ENCODE measurements at places on chromosomes 11 and 22. TPM values are rescaled to one million over a fixed set of nuclear protein-coding genes. Genes with fewer than 3 reads are reported as not detected.
A peak's percentile ranks its signal among the peaks of the same experiment; 100 is the strongest.

DNA sequence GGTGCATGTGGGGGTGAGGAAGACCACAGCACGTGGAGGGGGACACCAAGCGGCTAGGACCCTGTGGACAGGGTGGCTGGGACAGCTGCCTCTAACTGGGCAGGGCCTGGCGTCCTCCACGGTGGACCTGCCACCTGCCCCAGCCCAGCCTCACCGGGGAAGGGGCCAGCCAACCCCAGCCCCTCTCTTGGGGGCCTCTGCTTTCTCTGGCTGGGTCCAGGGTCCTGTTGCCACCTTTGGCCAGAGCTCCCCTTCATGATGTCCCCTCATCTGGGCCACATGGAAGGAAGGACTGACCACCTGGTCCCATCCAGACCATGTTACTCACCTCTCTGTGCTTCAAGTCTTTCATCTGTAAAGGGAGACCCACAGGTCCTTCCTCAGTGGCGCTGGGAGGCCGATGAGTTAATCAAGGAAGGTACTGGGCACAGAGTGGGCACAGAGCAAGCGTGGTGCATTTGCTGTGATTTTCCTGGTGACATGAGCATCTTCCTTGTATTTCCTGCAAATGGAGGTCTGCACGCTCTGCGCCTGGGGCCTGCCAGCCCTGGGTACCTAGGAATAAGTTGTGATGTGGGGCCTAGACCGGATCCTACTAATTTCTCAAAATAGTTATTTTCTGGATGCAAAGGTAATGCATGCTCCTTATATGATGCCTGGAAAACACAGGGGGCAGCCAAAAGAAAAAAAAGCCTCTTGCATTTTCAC lies 538.4 kb downstream of the TBC1D22A start:
- H3K27me3 ChIP-seq = peaks cover 3% of the 10 kb centered on the region
- DNase-seq = no peak
- H3K36me3 ChIP-seq = no peaks in the 10 kb centered on the region

DNA sequence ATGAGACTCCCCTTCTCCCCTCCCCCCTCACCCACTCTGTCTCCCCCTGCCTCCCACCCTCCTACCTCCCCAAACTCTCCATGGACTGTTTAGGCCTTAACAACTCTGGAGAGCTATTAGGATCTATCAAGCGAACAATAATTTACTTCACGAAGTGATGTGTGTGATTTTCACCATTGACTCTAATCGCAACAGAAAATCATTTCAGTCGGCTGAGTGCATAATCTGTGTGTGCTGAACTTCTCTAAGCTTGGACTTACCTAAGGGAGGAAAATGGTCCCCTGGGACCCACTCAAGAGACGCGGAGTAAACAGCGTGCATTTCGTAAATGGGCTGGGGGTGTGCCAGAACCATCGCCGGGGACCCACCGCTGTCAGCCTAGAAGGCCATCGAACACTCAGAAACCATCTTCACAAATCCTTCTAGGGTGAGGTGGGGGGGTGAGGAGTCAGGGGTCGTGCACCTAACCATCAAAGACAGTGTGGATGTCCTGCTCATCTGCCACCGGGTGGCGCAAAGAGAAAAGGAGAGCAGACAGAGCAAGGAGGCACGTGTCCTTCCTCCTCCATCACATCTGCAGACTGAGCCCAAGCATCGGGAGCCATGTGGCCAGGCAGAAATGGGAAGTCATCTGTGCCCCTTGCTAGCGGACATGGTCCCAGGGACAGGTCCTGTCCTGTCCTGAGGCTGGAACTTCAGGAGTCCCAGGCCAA lies 62.1 kb upstream of the NUP50 start:
- peak; percentile 80 for DNase-seq
- H3K4me3 ChIP-seq = no peak overlapping the region
- H3K36me3 ChIP-seq = no peaks in the 10 kb centered on the region
- peaks cover 6% of the 10 kb centered on the region for H3K4me1 ChIP-seq
- no peak overlapping the region for H3K27ac ChIP-seq

DNA sequence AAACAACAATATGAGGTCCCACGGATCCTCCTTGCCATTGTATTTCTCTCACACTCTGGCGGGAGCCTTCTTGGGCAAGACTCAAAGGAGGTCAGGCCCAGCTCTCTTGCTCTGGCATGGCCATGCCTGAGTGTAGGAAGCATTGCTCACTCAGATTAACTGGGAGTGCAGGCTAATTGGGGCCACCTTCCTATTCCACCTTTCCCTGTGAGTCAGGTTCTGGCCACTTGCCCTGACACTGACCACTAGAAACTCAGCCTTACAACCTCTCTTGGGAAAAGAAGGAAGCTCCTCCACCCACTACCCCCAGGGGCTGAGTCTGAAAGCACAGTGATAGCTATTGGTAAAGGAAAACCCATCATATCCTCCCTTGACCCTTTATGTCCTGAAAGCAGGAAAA lies 121.8 kb upstream of the NTM start:
- no peak for DNase-seq
- H3K4me3 ChIP-seq = no peak overlapping the region
- peaks cover 13% of the 10 kb centered on the region for H3K27me3 ChIP-seq
- no peaks in the 10 kb centered on the region for H3K36me3 ChIP-seq

DNA sequence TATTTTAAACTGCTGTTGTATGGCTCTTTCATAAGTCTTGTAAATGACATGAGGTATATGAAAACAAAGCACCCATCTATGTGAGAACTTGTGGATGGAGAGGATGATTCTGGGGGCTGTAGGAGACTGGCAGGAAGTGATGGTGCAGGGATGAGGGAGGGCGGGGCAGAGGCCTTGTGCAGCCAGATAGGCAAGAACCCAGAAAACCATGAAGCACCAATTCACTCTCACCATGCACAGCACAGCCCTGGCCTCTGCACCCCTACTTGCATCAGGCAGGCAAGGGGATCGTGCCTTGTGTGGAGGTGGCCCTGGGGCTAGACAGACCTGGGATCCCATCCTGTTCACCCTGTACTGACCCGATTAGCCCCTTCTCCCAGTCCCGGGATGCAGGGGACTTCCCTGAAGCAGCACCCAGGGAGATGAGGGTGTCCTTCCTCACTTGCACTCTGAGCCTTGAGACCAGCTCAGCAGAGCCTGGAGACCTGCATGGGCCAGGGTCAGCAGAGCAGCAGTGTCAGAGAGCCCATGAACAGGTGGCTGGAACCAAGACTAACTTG lies 85.5 kb downstream of the MORC2 start:
- H3K27ac ChIP-seq = no peak overlapping the region
- H3K36me3 ChIP-seq = no peaks in the 10 kb centered on the region
- peaks cover 13% of the 10 kb centered on the region for H3K4me1 ChIP-seq
- no peak overlapping the region for H3K4me3 ChIP-seq
- no peak for DNase-seq

DNA sequence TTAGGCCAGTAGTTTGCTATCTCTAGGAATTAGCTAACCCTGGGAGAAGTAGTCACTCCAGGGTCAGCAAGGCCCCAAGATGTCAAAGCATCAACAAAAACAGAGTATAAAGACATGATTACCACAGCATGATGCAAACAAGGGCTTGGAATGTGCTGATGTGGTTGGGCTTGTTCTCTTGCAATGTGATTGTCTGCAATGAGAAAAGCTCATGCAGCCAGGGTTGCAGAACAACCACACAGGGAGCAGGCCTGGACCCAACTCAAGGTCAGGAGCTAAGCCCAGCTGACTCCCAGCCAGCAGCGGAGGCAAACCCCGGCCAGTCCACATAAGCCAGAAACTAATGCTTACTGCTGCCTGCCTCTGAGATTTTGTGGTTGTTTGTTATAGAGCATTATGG lies 132.4 kb upstream of the ZC3H12C start:
- no peaks in the 10 kb centered on the region for H3K27me3 ChIP-seq
- H3K27ac ChIP-seq = no peak overlapping the region
- H3K36me3 ChIP-seq = no peaks in the 10 kb centered on the region
- no peak for DNase-seq
- no peak overlapping the region for H3K4me3 ChIP-seq

DNA sequence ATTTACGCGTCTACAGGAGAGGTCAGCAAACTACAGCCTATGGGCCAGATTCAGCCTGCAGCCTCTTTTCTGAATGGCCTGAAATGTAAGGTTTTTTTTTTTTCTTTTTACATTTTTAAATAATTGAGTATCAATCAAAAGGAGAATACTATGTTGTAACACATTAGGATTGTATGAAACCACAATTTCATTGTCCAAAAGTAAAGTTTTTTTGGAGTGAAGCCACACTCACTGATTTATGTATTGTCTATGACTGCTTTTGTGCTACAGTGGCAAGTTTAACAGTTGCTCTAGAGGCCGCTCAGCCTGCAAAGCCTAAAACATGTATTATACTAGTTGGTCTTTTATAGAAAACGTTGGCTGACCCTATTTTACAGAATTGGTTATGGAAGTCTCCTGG lies 923.2 kb downstream of the NTM start:
- DNase-seq = no peak
- H3K36me3 ChIP-seq = no peaks in the 10 kb centered on the region
- H3K4me3 ChIP-seq = no peak overlapping the region
- H3K4me1 ChIP-seq = peaks cover 3% of the 10 kb centered on the region
- H3K27me3 ChIP-seq = no peaks in the 10 kb centered on the region

- peaks cover 3% of the 10 kb centered on the region for H3K27me3 ChIP-seq
- H3K4me3 ChIP-seq = no peak overlapping the region
- no peak overlapping the region for H3K27ac ChIP-seq
Observed at GRCh38 chr11:35029979-35030682, 108.8 kb upstream of the CD44 start.

DNA sequence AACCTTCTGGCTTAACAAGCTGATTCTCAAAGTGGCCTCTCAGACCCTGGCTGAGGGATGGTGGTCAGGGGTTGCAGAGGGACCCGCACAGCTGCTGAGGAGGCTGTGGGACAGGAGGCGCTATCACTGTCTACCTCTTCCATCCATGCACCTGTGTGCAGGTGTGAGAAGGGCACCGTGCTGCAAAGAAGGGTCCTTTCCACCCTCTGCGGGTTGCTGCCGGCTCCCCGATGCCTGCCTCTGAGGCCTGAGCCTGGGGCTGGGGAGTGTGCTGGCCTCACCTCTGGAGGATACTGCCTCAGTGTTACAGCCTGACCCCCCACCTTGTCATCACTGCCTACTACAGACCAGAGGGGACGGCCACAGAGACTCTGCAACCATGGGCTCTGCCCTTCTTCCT lies 66.1 kb upstream of the B3GAT1 start:
- no peaks in the 10 kb centered on the region for H3K27me3 ChIP-seq
- peaks cover 37% of the 10 kb centered on the region for H3K4me1 ChIP-seq
- H3K36me3 ChIP-seq = no peaks in the 10 kb centered on the region
- H3K27ac ChIP-seq = no peak overlapping the region

DNA sequence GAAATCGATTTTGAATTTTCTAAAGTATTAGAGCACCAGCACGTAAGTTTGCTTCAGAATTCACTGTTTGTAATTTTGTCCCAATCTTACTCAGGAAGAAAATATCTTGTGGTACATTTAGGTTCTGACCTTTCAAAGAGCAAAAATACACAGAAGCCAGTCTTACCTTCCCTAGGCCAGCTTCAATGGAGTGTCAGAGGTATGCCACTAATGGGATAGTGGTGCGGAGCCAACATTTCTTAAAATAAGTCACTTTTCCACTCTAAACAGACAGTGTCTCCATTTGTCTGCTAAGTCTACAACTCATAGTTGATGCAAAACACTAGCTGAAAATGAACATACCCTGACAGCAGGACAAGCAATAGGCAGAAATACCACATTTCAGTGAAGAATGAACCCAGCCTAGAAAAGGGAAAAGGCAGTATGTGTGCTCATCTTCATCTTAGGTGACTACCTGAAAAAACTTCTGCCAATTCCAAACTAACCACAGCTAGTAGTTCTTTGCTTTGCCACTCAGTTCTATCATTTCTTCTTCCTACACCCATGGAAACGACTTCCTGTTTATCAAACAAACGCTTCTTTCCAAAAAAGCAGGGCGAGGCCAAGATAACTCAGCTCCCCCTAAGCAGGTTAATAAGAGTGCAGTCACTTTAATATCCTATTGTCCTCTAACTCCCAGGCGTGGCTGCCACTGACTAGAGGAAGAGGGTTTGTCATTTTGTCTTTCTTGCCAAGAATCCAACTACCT lies 94.0 kb upstream of the APOA1 start:
- H3K27me3 ChIP-seq = no peaks in the 10 kb centered on the region
- H3K4me3 ChIP-seq = no peak overlapping the region
- H3K4me1 ChIP-seq = peaks cover 20% of the 10 kb centered on the region
- H3K36me3 ChIP-seq = peaks cover 3% of the 10 kb centered on the region
- no peak for DNase-seq

DNA sequence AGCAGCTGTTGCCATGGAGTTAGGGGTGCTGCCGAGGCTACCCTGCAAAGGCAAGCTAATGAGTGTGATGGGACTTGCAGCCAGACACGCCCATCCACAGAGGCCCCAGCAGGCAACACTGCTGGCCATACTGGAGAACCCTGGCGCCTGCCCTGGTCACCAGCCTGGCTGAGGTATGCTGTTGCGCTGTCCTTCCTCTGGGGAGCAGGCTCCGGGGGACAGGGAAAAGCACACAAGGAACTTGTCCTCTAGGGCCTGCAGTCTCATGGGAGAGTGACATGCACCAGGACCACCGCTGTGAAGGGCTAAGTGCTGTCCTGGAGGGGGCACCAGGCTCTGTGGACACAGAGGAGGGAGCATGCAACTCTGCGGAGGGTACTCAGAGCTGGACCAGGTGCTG lies 35.8 kb downstream of the TOM1 start:
- DNase-seq = no peak
- peaks cover 12% of the 10 kb centered on the region for H3K36me3 ChIP-seq
- no peaks in the 10 kb centered on the region for H3K27me3 ChIP-seq
- no peak overlapping the region for H3K27ac ChIP-seq
- H3K4me3 ChIP-seq = no peak overlapping the region
- no peaks in the 10 kb centered on the region for H3K4me1 ChIP-seq

- peak; percentile 77 for DNase-seq
- peak overlapping the region; percentile 98 for H3K27ac ChIP-seq
- peak overlapping the region; percentile 91 for H3K4me3 ChIP-seq
- no peaks in the 10 kb centered on the region for H3K36me3 ChIP-seq
Observed at GRCh38 chr11:65787649-65788622, 1.1 kb downstream of the OVOL1 start.

GRCh38 chr11:73158356-73159051 lies 16.4 kb upstream of the FCHSD2 start:
- peaks cover 6% of the 10 kb centered on the region for H3K4me1 ChIP-seq
- DNase-seq = no peak
- no peak overlapping the region for H3K27ac ChIP-seq
- H3K27me3 ChIP-seq = no peaks in the 10 kb centered on the region

GRCh38 chr22:37021710-37022482 lies 2.4 kb downstream of the MPST start:
- H3K4me1 ChIP-seq = peaks cover 30% of the 10 kb centered on the region
- H3K27me3 ChIP-seq = no peaks in the 10 kb centered on the region
- peak overlapping the region; percentile 16 for H3K27ac ChIP-seq

- H3K36me3 ChIP-seq = no peaks in the 10 kb centered on the region
- no peak overlapping the region for H3K4me3 ChIP-seq
- H3K27ac ChIP-seq = no peak overlapping the region
- peaks cover 5% of the 10 kb centered on the region for H3K4me1 ChIP-seq
- H3K27me3 ChIP-seq = no peaks in the 10 kb centered on the region
- DNase-seq = no peak
Observed at GRCh38 chr11:128644576-128644975, 49.3 kb upstream of the FLI1 start.

Gene MYO18B
- 0.96 TPM for total RNA-seq

Gene TRMU
- total RNA-seq = 103 TPM

Gene MYEOV
- 1.4 TPM for total RNA-seq

Gene OR4A16
- total RNA-seq = not detected

Gene CTSF
- 4.9 TPM for total RNA-seq

Gene DENND6B
- 2.7 TPM for total RNA-seq

Gene GNG3
- 3.9 TPM for total RNA-seq

Gene APLNR
- total RNA-seq = 0.53 TPM

Measured in WTC11 (cell line).